IPS DF 19.7 (cell line): ENCODE measurements at places on chromosomes 12 and 14.

DNA sequence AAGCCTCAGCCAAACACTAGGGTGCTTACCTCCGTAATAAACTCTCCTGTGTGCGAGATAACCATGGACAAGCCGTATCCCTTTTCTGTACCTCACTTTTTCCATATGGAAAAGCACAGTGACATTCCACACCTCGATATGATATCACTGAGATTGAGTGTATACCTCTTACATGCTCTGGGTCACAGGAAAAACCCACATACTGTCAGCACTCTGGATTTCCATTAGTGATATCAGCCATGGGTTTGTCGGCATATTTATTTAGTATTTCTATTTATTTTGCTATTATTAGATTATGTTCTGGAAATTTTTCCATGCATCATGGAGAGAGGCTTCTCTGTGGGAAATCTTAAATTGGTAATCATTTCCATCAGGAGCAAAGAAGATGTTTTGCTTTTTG, 28.0 kb upstream of the DAAM1 start:
- DNase-seq, result no peak

DNA sequence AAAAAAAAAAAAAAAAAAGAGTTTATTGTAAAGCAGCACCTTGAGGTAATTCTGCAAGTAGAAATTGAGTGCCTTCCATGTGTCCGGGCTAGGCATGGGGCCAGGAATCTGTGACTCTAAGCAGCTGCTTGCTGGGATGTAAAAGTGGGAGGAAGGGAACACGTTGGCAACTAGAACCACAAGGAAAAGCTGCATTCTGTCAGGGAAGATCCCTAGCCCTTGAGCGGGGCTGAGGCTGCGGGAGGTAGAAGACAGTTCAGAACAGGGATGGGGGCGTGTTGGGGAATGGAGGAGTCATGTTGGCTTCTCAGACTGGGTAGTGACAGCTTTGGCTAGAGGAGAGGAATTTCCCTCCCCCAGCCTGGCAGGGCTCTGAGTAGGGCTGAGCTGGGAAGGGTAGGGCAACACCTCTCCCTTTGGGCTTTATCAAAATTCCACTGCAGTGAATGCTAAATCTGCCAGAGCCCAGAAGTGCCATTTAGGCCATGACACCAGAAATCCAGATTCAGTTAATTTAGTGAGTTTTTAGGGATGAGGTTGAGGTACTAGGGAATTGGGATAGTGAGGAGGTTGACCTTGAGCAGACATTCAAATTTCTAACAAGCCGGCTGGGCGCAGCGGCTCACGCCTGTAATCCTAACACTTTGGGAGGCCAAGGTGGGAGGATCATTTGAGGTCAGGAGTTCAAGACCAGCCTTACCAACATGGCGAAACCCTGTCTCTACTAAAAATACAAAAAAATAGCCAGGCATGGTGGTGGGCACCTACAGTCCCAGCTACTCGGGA, 3.4 kb upstream of the TRAFD1 start:
- DNase-seq, result no peak

- DNase-seq, result no peak
These were observed 303.8 kb upstream of the RGS6 start for GRCh38 chr14:71628433-71628832.

GRCh38 chr12:49273726-49274395, 9.0 kb downstream of the TUBA1C start:
- no peak for DNase-seq

DNA sequence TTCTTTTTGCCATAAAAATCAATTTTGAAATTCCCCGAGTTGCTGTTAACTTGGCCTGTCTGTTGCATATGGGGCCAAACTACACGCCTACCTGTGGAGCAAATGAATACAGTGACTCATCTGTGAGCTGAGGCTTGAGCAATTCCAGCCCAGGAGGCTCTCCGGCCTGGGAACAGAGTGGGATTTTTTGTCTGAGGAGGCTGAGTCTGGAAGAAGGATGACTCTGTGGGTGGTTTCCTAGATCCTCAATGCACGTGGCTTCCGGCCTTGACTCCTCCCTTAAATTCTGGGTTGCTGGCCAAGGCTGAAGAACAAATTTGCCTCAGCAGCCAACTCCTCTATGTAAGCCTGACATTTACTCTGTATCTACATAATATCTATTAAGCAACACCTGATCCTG, 124.1 kb downstream of the SSPN start:
- DNase-seq, result no peak

- no peak for DNase-seq
These were observed 3.6 kb upstream of the ELK3 start for GRCh38 chr12:96190413-96191108.

GRCh38 chr12:27331291-27331926, 1.2 kb upstream of the BMAL2 start:
- no peak for DNase-seq

GRCh38 chr12:6532927-6533652, 1.2 kb upstream of the GAPDH start:
- DNase-seq, result no peak

DNA sequence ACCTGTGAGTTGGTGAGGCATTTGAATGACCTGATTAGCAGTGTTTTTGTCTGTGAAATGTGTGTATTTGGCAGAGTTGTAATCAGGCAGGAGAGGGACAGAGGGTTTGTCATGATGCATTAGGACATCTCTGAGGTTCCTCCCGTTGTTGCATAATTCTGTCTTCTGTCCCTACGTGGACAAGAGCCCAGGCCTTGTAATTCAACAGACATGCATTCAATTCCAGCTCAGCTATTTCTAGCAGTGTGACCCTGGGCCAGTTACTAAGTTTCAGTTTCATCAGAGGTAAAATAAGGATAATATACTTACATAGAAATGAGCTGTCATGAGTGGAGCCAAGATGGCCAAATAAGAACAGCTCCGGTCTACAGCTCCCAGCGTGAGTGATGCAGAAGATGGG, 208.6 kb downstream of the SLC38A4 start:
- no peak for DNase-seq

GRCh38 chr12:99450036-99450630, 197.4 kb upstream of the GARIN6 start:
- DNase-seq, result no peak
